ENCODE measurements at places on chromosomes 2 and 18.

- no peak for DNase-seq
These were observed 215.3 kb upstream of the APCDD1 start for GRCh38 chr18:10239103-10239502.

DNA sequence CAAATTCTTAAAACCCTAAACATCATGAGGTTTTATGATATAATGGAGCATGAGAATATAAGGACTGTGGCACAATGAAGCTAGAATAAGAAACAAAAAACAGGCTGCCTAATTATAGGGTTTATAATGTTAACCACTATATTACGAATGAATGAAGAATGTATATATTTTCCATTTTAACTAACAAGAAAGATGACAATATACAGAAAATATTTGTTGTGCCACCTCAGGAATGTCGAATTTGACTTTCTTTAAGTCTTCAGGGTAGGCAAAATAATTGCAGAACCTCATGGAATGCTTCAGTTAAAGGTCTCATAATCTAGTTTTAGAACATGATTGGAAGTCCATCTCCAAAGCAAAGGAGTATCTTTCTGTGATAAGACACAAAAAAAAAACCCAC, 282.9 kb upstream of the SLC8A1 start:
- DNase-seq = no peak

GRCh38 chr18:46550609-46551008, 106.4 kb downstream of the LOXHD1 start:
- no peak for DNase-seq

DNA sequence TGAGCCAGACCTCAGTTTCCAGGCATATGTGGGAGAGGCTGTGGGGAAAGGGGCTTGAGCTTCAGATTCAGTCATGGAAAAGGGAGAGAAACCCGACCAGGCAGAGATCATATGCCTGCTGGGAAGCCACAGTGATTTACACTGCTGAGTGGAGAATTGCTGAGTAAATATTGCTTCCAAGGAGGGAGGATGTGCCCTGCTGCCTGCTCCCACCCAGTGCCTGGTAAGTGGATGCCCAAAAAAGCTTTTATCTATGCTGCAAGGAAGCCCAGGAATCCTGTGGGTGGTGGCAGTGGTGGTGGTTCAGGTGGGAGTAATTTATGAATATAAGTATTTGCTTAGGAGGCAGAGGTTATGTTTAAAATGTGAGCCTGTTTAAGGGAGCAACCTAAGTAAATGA, 39.5 kb downstream of the INO80C start:
- no peak for DNase-seq

DNA sequence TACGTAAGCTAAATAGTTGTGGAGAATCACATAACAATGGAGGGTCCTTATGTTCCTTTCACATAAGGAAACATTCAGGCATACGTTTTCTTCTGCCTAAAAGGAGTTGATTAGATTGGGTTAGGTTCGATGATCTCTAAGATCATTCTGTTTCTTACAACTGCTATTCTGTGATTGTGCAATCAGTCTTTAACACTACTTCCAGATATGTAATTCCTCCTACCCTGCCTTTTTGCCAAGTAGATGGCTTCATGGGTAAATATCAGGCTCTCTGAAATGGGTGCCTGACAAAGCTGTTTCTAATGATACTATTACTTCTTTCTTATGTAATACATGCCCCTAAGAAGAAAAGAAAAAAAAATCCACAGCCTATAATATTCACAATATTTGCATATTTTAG, 321.5 kb downstream of the XIRP2 start:
- DNase-seq = no peak

DNA sequence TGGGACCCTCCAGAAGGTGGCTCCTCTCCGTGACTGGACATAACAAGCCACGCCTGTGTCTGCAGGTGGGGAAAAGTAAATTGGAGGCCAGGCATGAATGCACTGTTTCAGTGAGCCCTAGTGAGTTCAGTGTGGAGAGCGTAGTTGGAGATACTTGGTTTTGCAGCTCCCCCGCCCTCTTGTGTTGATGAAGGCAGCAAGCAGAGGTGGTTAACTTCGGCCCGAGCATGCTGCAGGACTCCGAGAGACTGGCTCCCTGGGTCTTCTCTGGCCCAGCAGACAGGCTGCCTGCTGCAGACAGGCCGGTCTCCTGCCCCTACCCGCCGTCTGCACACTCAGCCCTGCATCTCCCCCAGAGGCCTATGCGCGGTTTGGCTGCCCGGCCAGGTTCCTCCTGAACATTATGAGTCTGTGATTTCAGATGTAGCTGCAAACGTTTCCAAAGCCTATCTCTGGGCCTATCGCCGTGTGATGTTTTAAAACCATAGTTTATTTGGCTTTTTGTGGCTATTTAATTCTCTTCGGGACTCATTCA, 102.4 kb downstream of the LDLRAD4 start:
- DNase-seq = no peak

DNA sequence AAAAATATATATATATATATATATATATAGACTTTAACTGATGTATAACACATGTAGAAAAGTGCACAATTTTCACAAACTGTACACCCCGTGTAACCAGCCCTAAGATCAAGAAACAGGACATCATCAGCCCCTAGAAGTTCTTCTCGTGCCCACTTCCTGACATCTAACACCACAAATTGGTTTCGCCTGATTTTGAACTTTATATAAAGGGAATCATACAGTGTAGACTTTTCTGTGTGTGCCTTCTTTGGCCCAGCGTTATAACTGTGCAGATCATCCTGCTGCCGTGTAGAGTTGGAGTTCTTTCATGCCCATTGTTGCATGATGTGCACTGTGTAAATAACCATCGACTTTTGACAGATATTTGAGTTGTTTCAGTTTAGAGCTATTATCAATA, 41.0 kb downstream of the SMAD7 start:
- DNase-seq = no peak

DNA sequence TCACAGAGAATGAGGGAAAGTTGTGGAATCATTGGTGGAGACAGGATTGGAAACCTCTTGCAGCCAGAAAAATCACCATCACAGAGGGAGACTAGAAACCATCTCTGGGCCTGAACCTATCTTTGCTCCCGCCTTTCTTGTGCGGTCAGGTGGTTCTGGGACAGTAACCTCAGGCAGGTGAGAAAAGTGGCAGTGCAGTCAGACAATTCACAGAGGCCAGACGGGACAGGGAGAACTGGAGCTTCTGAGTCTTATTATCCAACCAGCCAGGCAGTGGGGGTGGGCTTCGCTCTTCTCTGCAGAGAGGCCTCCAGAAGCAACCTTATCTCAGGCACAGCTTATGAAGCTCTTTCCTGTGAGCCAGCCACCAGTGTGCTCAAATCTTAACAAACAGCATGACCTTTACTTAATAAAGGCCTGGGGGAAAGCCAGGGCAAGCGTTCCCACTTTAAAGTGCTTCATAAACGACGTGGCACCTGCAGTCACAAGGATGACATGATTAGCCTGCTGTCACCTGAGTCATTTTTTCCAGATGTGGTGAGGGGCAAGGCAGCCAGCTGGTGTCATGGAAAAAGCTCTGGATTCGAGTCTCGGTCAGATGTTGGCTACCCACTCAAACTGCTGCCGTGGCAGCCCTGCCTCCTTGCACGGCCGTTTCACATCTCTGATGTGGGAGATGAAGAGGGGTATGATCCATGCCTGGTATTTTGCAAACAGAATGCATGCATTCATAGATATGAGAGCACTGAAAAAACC, 109.7 kb downstream of the B3GNT2 start:
- no peak for DNase-seq
